T-cell (primary cell): ENCODE measurements at places on chromosomes 7 and 10. TPM values are rescaled to one million over a fixed set of nuclear protein-coding genes. Genes with fewer than 3 reads are reported as not detected.
A peak's percentile ranks its signal among the peaks of the same experiment; 100 is the strongest.

DNA sequence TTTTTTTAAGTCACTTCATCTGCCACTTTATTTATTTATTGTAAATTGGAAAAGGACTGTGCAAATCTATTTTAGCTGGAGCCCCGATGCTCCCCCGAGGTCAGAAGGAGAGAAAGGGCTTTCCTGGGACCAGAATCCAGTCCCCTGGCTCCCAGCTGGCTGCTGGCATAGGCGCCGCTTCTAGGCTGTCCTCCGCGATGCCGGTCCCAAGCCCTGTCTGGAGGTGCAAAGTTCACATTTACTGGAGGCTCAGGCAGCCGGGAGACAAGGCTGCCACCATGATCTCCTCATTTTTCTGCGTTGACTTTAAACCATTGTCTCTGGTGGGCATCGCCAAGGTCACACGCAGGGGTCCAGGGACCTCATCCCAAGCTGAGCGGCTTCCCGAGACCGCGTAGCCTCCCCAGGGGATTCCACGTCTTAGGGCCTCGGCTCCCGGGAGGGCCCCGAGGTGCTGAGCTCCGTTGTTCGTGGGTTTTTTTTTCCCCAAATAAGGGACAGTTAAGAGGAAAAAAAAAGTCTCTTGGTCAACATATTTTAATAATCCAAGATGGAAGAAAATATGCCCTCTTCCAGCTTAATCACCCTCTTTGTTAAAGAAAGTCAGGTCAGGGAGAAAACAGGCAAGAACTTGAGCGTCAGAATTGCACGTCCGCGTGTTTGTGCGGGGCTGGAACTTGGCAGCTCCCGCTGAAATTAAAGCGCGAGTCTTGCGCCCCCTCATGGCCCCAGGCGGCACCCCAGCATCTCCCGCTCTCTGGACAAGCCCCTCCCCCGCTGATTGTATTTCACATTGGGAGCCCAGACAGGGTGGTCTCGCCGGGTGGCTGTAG is 11.9 kb downstream of the RGR start:
- peak; percentile 27 for DNase-seq

GRCh38 chr10:677750-678661 is 11.5 kb downstream of the DIP2C start:
- no peak for DNase-seq

- peak; percentile 44 for DNase-seq
Observed at GRCh38 chr10:110568055-110568735, 700 bp downstream of the SMC3 start.

DNA sequence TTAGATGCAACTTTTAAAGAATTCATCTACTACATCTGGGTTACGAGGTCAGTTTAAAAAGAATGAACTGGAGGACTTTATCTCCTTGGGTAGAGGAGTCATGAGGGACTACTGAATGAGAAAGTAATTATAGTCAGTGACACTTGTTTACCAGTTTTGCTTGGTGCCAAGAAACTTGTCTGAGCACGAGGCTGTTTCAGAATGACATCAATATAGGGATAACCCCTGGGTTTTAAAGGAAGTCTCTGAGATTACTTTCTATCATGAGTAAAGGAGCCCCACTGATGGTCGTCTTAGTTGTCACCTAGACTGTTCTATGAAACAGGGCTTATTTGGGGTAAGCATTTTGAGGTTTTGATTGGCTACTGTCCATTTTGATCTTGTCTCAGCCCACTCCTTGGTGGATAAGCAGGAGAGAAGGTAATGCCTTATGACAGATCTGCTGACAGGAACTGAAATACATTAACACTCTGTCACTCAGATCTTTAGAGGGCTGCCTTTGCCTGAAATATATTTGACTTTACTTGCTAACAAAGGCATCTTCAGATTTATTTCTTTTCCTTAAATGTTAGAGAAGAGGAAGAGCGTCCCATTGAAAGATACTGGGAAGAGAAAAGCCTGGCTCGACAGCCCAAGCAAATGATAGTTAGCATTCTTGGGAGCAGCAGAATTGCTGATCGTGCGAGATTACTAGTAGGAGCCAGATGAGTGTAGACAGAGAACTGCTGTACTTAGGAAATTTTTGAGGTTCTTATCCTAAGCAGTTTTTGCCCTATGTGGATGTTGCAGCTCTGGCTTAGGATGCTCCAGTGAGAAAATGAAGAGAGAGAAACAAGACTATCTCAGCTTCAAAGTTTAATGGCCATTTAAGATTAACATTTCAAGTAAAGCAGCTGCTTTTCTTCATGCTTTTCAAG is 299.2 kb upstream of the LRGUK start:
- no peak for DNase-seq

- DNase-seq, result no peak
Observed at GRCh38 chr7:94425546-94425945, 30.9 kb downstream of the COL1A2 start.

GRCh38 chr10:75180592-75180991 is 30.0 kb upstream of the VDAC2 start:
- DNase-seq, result no peak

- DNase-seq, result no peak
Observed at GRCh38 chr7:101964680-101965452, 147.4 kb downstream of the CUX1 start.

GRCh38 chr7:28747404-28747803 is 210.7 kb downstream of the TRIL start:
- DNase-seq, result no peak

GRCh38 chr10:28676326-28676967 is 874 bp upstream of the BAMBI start:
- no peak for DNase-seq

The PRKG1 gene
- total RNA-seq, result 0.20 TPM

DNA sequence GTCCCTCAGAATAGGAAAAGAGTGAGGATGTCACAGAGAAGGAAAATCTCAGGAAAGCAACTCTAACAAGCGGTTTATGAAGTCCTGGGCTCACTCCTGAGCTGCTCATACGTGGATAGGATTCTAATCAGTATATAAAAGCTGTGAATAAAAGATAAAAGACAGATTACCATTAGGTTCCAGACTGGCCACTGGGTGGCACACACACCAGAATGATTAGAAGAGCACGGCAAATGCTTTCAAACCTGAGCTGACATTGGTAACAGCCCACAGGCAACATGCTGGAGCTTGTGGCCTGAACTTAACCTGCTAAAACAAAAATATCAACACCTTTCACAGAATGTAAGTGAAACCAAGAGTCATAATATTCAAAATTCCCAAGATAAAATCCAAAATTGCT is 370.8 kb downstream of the GRID1 start:
- no peak for DNase-seq
